ENCODE measurements at places on chromosomes 5 and 9.

DNA sequence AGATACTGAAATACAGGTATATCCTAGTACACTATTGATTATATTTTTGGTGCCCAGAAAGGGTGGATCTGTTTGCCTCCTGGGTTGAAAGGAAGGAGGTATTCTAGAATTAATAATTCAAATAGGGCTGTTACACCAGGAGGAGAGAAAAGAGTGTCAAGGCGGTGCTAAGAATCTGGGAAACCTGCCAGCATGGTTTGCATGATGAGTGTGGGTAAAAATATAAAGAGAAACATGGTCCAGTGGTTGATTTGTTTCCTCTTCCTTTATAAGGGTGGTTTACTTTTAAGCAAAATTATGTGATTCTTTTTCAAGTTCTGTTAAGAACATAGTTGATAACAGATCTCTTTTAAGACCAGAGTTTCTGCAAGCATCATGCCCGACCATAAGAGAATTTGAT is 69.4 kb upstream of the NFIB start:
- ATAC-seq, result no peak

- ATAC-seq, result peak; percentile 81
Measured at GRCh38 chr5:180803181-180804128, 849 bp upstream of the MGAT1 start.

DNA sequence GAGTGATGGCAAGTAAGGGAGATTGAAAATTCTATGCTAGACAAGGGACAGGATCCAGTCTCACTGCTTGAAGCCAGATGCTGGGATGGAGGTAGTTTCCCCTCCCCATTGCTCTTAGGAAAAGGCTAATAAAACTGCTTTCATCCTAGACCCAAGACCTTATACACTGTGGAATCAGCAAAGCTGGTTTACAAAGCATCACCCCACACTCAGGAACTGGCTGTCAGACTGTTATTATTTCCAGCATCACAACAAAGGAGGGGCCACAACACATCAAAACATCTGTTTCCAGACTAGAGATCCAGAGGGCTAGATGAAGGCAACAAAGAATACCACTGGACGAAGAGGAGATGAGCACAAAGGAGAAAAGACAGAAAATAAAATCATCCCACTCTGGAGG is 364.6 kb upstream of the PTGER4 start:
- ATAC-seq, result no peak

DNA sequence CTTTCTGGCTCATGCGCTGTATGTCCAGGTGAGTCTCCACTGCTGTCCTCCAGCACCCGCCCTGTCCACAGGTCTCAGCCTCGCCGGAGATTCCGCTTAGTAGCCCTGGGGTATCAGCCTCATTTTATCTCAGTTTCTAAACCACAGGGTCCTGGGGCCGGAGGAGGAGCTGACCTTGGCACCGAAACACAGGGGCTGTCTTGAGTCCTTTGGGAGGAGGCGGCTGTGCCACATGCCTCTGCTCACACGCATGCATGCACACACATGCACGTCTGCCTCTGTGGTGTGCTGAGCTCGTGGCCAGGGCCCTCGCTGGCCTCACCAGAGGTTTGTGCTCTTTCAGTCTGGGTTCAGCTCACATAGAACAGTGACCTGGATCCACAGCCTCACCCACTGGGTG is 23.3 kb downstream of the TRIP13 start:
- ATAC-seq, result no peak

DNA sequence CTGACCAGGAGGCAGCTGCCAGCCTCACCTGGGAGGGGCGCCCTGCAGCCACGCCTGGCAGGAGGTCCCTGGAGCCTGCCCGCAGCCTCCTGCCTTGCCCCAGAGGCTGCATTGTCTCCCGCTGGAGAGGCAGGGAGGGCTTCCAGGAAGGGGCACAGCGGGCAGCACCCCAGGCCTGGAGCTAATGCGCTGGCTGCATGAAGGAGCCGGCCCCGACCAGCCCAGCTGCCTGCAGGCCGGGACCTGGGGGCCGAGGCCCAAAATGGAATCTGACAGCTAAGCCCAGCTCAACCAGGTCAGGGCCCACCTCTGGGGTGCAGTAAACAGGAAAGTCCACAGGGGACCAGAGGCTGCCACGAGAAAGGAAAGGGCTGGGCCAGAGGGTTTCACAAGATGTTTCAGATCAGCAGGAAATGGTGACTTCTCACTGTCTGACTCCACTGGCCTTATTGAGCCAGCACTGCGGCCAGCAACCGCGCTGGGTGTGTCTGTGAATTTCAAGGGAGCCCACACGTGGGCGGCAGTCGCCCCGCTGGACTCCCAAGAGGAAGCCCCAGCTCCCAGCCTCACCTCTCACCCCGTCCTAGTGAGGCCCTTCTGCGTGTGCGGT is 18.6 kb upstream of the NOTCH1 start:
- ATAC-seq, result no peak

DNA sequence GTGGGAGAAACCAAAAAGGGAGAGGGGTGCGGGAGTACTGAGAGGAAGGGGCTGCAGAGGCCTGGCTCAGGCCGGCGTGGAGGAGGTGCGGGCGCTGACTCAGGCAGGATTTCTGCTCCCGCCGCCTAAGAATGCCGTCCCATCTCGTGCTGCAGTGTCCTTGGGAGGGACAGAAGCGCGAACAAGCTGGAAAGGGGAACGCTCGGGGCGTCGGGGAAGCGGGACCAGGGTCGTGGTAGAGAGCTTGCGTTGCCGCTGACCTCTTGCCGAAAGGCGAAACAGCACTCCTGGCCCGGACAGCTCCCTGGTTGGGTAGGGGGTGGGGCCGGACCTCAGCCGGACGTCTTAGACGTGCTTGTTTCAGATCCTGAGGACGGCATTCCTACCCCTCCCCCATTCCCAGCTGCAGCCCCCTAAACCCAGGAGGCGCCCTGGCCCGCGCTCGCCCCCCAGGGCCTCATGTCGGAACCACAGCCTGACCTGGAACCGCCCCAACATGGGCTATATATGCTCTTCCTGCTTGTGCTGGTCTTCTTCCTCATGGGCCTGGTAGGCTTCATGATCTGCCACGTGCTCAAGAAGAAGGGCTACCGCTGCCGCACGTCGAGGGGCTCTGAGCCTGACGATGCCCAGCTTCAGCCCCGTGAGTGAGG is 1.1 kb downstream of the RELL2 start:
- ATAC-seq, result peak; percentile 22

- no peak for ATAC-seq
Measured at GRCh38 chr5:78473751-78474150, 113.3 kb downstream of the SCAMP1 start.

GRCh38 chr5:142782976-142783530 is 12.9 kb downstream of the ARHGAP26 start:
- ATAC-seq, result no peak

- ATAC-seq, result no peak
Measured at GRCh38 chr9:98607787-98608186, 100.9 kb downstream of the GABBR2 start.

GRCh38 chr9:132588098-132588497 is 5.7 kb downstream of the BARHL1 start:
- no peak for ATAC-seq

GRCh38 chr9:21682381-21682780 is 120.1 kb upstream of the MTAP start:
- no peak for ATAC-seq

DNA sequence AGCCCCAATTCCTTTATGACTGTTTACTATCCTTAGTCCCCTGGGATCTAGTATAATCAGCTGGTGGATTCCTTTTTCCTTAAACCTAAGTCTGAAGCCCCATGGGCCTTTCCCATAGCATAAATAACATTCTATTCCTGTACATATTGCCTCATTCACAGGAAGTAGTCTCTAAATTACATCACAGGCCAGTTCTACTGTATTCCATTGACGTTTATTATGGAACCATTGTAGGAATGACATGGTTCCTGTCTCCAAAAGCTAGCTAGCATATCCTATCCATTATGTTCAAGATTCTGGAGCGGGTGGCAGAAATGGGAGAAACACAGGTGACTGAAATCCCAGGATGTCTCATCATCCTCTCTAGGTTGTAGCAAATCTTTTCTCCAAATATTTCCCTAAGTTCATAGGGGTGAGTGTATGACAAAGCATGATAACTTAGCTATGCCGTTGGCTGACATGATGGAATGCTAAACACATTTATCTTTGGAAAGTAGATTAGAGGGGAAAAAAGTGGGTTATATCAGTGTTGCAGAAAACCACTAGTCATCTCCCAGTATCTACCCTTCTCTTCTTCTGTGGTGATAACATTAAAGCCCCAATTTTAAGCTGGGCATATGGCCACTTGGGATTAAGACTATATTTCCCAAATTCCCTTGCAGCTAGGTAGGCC is 140.1 kb downstream of the FGF1 start:
- ATAC-seq, result no peak

DNA sequence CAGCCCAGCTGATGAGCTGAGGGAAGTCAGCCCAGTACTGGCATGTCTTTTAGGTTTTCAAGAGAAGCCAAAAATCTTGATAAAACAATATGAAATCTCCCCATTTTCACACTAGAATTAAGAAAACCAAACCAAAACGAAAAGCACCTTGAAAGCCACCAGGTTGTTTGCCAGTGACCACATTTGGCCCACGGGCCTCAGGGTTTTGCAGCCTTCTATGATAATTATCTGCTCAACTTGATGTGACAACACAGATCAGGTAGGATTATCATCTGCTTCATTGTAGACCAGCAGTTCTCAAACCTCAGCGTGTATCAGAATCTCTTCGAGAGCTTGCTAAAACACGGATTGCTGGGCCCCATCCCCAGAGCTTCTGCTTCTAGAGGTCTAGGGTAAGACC is 101.4 kb downstream of the GALNT10 start:
- ATAC-seq, result no peak

DNA sequence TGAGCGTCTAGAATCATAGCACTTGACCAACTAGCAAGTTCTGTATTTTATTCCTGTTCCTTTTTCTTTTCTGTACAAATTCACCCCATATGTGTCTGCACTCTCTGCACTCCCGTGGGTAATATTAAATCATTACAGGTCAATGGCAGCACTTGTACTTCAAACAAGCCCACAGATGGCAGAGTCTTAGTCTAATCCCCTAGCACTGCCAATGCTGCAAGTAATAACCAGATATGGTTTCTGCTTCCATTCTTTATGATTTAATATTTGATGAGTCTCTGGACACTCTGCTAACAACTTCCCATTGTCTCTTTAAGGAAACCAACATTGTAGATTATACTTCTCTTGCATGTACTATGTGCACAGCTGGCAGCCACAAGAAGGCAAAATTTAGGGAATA is 343.8 kb upstream of the CHD1 start:
- ATAC-seq, result no peak

GRCh38 chr5:81134066-81134465 is 99.1 kb upstream of the CKMT2 start:
- ATAC-seq, result no peak
